ENCODE measurements at places on chromosomes 16 and 17. TPM values are rescaled to one million over a fixed set of nuclear protein-coding genes. Genes with fewer than 3 reads are reported as not detected.

DNA sequence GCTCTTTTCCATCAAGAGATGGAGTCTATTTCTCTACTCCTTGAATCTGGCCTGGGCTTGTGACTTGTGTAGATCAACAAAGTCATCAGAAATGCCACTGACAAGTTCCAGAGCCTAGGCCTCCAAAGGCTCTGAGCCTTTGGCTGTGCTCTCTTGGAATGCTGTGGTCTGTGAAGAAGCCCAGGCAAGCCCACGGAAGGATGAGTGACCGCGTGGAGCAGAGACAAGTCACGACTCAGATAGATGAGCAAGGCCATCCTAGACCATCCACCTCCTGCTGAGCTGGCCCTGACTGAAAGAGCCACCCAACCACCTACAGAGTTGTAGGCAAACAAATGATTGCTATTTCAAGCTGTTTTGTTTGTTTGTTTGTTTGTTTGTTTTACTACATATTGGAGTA lies 11.6 kb upstream of the ICAM2 start:
- DNase-seq, result peak; percentile 45

KRT12 gene
- total RNA-seq, result not detected

MSLN gene
- not detected for total RNA-seq

DNA sequence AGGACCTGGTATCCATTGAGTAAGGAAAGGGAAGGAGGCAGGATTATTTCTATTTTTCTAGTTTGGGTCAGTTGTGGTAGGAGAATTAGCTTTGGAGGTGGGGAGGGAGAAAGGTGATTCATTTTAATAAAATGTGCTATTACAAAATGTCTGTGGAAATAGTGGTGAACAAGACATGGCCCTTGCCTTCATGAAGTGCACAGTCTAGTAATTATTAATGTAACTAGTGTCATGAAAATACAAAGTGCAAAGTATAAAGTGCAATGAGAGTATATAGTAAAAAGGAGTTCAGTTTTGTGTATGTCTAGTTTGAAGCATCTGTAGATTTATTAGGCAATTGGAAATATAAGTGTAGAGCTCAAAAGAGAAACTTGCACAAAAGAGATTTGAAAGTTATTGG lies 11.9 kb downstream of the NFATC3 start:
- DNase-seq, result no peak

- no peak for DNase-seq
These were observed 725.7 kb upstream of the GOT2 start for GRCh38 chr16:59459806-59460205.

DNA sequence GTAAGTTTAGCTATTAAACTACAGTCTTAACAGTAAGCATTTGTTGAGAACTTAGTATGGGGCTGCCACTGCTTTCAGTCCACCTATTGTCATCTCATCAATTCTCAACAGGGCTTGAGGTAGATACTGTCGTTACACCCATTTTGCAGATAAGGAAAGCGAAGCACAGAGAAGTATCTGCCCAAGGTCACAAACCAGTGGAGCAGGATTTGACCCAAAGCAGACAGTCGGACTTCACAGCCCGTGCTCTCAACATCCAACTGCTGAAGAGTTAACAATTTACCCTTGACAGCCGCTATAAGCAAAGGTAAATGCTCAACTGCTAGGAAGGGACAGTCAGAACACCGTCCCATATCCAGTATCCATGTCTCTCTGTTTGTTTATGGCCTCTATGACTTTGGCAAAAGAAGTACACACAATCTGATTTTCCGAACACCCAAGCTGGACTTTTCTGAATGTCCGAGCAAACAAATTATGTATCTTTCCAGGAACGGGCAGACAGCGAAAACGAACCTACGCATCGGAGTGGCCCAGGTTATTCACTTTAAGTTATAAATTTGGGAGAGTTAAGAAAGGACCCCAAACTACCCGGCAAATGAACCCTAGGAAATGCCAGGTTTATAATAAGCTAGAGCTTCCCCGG lies 1.2 kb downstream of the SIAH1 start:
- DNase-seq, result peak; percentile 24

Data from LHCN-M2 (cell line).